ENCODE measurements at places on chromosomes 12 and 14.

DNA sequence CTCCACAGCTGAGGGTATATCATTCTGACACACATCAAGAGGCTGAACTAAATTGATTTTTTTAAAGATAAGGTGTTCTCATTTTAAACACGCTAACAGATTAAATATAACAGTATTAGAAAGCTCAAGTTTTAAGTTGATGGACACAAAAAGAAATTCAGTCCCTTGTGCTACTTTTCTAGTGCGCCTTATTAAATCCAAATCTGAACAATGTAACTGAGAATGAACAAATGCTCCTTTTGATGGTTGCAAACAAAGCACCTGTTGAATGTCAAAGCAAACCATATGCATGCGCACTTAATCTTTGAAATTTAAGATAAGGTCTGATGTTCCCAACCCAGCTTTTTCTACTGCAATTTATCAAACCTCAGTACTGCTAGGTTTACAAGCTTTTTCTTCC, 401.9 kb downstream of the PAWR start:
- DNase-seq: no peak

- no peak for DNase-seq
Observed at GRCh38 chr12:58719161-58719560, 201.1 kb downstream of the LRIG3 start.

- DNase-seq: no peak
Observed at GRCh38 chr14:92863286-92864080, 59.5 kb upstream of the CHGA start.

GRCh38 chr12:94140556-94140955, 7.8 kb upstream of the PLXNC1 start:
- DNase-seq: peak; percentile 47

DNA sequence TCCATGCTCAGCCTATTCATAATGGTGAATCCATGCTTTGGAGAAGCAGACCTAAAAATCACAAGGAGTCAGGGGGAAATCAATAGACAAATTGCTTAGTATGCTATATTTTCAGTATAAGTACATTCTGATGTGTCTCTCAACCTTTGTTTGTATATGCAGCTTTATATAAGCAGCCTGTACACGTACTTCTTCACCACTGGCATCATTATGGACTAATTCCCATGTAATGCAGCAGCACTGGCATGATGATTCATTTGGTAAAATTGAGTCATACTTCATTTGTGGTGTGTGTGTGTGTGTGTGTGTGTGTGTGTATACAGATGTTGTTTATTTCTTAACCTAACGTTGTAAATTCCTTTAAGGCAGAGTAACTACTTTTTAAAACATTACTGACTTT, 10.9 kb downstream of the DCP1B start:
- no peak for DNase-seq

GRCh38 chr12:88624911-88625310, 44.6 kb upstream of the KITLG start:
- DNase-seq: no peak

GRCh38 chr12:50084775-50085614, at the start of gene SMARCD1:
Gene SMARCD1 (plus strand): TSS chr12:50085342. CDS start chr12:50085370, 28 bp downstream.
- peak; percentile 73 for DNase-seq

DNA sequence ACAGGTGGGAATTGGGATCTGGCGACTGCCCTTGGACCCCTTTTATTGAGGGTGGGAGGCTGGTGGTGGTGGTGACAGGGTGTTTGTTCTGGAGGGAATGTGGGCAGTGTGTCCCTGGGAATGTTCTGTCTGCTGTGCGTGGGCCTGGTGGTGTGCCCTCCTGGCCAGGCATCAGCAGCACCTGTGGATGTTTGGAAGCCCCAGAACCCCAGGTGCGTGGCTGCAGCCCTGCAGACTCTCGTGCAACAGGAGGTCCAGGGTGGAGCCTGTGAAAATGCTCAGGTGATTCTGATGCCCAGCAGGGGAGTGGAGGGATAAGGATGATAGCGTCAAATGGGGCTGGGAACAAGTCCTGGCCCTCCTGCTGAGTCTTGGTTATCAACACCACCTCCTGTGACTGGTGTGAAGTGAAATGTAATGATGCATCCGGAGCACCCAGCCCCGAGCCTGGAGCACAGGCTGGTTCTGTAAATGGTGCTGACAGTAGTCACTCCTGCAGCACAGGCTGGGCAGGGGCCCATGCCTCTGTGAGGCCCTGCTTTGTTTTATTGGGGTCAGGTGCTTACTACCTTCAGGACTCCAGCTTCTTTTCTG, 176.6 kb downstream of the TSPAN9 start:
- no peak for DNase-seq

- DNase-seq: no peak
Observed at GRCh38 chr12:103382736-103383346, 112.9 kb downstream of the C12orf42 start.

DNA sequence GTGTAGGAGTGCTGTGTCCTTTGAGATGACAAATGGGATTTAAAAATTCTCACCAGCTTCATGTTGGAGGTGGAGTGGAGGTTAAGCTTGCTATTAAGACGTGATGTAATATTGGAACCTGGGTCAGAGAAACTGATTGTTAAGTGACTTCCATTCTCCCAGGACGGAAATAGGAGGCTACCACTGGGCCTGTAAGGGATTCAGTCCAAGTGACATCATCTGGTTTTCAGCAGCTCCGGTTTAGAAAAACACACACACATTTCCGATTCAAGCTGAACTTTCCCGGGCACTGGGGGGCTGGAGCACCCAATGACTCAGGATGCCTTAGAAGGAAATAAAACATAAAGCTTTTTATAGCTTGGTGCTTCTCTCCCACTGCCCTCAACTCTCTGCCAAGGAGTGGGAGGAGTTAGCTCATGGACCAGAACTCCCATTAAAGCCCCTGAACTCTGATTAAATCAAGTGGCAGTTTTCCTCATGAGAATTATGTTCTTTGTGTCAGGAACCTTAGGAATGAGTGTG, 12.4 kb downstream of the CALM1 start:
- no peak for DNase-seq

- no peak for DNase-seq
Observed at GRCh38 chr12:65668981-65669695, 155.1 kb upstream of the HMGA2 start.

DNA sequence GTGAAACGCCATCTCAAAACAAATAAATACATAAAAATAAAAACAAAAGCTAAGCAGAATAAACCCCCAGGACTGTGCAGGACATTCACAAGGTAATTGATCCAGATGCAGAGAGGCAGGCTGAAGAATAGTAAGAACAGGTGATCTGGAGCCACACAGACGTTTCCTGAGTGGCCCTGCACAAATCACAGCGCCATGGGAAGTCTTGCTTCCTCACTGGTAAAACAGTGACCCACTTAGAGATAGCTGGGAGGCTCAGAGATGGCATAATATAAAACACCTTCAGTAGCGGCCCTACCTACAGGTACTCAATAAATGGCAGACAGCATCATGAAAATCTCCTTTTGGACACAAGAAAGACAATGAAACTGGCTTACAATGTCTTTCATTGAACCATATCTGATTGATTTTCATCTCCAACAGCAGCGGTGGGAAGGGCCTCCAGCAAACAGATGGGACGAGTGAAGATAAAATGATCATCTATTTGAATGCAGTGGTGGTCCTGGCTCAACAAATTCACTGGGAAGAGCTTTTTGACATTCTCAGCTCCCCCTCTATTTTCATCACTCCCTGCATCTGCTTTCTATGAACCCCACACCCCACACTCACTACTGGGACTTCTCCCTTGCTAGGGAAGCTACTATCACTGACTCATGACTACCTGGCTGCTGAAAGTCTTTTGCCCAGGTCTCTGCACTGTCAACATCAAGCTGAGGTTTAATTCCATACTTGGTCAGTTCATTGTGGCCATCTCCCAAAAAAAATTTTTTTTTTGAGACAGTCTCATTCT, 63.9 kb downstream of the FOXN3 start:
- DNase-seq: no peak

DNA sequence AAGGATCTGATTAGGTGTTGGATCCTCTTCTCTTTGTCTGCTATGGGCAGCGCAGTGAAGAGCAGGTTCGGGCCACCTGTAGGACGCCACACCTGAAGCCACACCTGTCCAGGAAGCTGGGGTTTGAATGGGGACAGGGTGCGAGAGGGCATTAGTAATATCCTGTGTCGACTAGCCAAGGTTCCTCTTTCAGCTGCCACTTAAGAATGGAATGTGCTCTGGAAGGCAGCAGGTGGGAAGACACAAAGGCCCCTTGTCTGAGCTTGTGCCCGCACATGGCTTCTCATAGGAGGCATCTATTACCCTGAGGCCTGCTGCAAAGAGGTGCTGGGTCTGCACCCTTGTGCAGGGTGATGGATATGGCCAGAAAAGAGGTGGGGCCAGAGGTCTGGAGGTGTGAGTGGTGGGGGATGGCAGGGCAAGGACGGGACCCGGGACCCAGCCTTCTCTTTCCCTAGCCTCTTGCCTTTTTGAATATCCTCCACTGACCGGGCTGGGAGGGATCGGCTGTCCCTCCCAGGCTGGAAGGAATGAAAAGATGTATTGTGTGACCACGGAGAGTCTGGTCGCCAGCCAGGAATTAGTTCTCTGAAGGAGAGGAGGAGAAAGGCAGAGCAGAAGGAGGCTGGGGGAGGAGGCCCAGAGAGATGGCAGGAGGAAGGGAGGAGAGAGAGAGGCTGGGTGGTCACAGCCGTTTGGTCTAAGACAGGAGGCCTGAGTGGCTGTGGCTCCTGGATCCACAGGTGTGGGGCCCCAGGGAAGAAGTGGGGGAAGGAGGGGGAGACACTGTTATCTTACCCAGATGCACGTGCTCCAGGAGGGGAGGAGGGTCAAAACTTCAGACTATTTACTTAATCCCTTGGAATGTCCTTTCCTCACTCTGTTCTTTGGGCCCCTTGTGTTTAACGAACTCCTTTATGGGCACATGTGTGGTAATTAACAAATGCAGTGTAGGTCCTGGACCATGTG, 101.5 kb downstream of the SMOC1 start:
- no peak for DNase-seq

GRCh38 chr12:71900091-71900490, 38.6 kb upstream of the TPH2 start:
- no peak for DNase-seq

GRCh38 chr14:101134851-101135433, 231.4 kb upstream of the RTL1 start:
- DNase-seq: no peak

DNA sequence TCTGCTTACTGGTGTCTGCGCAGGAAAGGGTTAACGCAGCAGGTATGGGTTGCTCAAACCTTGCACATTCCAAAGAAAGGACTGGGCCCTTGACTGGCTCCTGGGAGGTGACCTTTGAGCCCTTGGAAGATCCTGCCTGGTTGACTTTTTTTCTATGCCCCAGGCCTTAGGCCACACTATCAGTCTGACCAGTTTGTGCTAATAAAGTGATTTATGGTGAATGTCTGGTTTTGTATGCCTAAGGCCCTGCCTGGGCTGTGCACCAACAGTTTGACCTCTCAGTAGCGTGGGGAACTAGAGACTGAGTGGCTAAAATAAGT, 61.4 kb upstream of the SCN8A start:
- DNase-seq: no peak

GRCh38 chr12:109804820-109805761, 28.1 kb downstream of the TRPV4 start:
- peak; percentile 45 for DNase-seq

GRCh38 chr12:109915171-109916040, 15.3 kb downstream of the TCHP start:
- DNase-seq: no peak

DNA sequence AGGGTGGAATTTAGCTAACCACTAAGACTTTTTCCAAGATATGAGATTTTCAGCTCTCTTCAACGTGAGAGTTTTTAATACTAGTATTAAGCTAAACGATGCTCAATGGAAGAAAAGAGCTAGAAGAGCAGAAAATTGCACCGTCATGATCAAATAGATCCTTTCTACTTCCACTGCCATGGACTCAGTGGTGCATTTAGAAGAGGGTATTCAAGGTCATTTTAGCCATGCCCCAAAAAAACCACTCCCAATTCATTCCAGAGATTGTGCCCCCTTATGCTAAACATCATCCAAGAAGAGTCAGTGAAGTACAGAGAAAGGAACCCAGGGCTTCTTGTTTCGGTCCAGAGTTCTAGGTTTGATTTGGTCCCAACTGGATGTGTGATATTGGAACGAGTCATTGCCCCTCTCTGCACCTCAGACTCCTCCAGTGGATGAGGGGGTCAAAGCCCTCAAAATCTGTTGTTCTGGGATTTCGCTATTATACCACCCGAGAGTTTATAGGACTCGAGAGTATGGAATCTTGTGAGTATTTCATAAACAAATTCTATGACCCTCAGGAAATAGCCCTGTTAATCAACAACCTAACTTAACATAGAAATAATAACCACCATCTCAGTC, 55.2 kb downstream of the DAD1 start:
- DNase-seq: no peak

GRCh38 chr14:23555533-23555881, 564 bp upstream of the THTPA start:
- DNase-seq: no peak

DNA sequence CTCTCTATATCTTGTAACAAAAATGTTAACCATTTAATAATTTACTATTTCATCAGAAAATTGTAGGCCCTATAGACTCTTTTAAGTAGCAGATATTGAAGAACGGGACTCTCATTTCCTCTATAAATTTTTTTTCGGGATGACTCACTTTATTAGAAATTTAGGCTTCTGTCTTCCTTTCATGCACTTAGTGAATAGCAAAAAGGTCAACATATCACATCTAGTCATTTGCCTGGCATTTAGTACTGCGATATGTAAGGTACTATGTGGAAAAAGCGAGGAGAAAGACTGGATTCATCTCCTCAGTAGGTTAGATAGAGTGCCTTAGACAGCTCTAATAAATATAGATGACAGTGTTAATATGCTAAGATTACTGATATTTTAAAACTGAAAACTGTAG, 166.3 kb upstream of the PTPRQ start:
- no peak for DNase-seq

DNA sequence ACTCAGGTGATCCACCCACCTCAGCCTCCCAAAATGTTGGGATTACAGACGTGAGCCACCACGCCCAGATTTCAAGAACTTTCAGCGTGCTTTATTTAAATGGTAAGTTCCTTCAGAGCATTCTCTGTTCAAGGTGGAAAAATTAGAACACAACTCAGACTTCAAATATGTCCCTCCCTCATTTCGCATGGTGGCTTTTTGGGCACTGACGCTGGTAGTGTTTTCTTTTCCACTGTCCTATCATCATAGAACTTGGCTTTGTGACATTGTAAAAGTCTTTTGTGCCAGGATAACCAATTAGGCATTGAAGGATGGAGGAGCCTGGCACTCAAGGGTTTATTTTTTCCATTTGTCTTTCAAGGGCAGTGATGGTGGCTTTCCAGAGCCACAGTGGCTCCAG, 190.8 kb downstream of the NUAK1 start:
- no peak for DNase-seq

DNA sequence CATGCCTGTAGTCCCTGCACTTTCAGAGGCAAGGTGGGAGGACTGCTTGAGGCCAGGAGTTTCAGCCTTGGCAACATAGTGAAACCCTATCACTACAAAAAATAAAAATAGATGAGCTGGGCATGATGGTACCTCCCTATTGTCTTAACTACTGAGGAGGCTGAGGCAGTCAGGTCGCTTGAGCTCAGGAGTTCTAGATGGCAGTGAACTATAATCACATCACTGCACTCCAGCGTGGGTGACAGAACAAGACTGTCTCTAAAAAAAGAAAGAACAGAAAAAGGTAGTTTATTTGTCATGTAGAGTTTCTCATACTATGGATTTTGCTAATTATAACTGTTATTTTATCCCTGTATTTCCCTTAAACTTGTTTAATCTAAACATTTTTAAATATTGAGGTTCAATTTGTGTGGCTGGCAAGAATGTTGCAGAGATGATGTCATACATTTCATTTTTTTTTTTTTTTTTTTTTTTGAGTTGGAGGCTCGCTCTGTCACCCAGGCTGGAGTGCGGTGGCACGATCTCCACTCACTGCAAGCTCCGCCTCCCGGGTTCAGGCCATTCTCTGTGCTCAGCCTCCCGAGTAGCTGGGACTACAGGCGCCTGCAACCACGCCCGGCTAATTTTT, 39.7 kb upstream of the ATF7IP start:
- DNase-seq: no peak
